Metanephros (tissue), 2 donors: ENCODE measurements at places on chromosomes 7 and 10. TPM values are rescaled to one million over a fixed set of nuclear protein-coding genes. Genes with fewer than 3 reads are reported as not detected.

ACBD7 gene
- total RNA-seq = 5.1 TPM

PPP1R17 gene
- total RNA-seq = not detected

TECPR1 gene
- total RNA-seq = 21.8 TPM

ZNF12 gene
- 27.8 TPM for total RNA-seq

FAM180A gene
- total RNA-seq = not detected

GAD2 gene
- total RNA-seq = 4.4 TPM

SSC4D gene
- total RNA-seq = 3.7 TPM

TFEC gene
- 14.2 TPM for total RNA-seq

GFRA1 gene
- 43.8 TPM for total RNA-seq

PIP gene
- not detected for total RNA-seq

CAMK2B gene
- 6.1 TPM for total RNA-seq

MUC12 gene
- total RNA-seq = not detected

CAV1 gene
- 78.1 TPM for total RNA-seq

ERVW-1 gene
- total RNA-seq = not detected

KIAA1549 gene
- 9.7 TPM for total RNA-seq

ELN gene
- total RNA-seq = 108 TPM

NPSR1 gene
- not detected for total RNA-seq

SEMA3A gene
- total RNA-seq = 17.3 TPM

RRP12 gene
- total RNA-seq = 27.2 TPM

SPDYE8 gene
- not detected for total RNA-seq

CHCHD2 gene
- 379 TPM for total RNA-seq
